H1 (cell line): ENCODE measurements at places on chromosomes 11 and 22. TPM values are rescaled to one million over a fixed set of nuclear protein-coding genes. Genes with fewer than 3 reads are reported as not detected.

SERPINH1 gene
- total RNA-seq, result 420 and 424 TPM in 2 replicates

VWCE gene
- total RNA-seq, result 12.3 and 14.5 TPM in 2 replicates

DAGLA gene
- total RNA-seq, result 6.4 and 6.6 TPM in 2 replicates

OR8D4 gene
- not detected in 2 replicates for total RNA-seq

- H3K36me3 ChIP-seq, result peaks cover 2% of the 10 kb centered on the region; the same call in 1 of the 2 replicates
- no peak overlapping the region for H3K27ac ChIP-seq
- H3K4me3 ChIP-seq, result no peak overlapping the region
Observed at GRCh38 chr22:24588757-24589481, 4.0 kb downstream of the LRRC75B start.

GRCh38 chr22:20982563-20982882, 426 bp downstream of the LZTR1 start:
- H3K4me1 ChIP-seq, result peaks cover 25% of the 10 kb centered on the region
- no peak overlapping the region for H3K27ac ChIP-seq
- no peaks in the 10 kb centered on the region; the same call in 1 of the 2 replicates for H3K36me3 ChIP-seq
- no peak for DNase-seq
- peak overlapping the region; percentile 79 for H3K4me3 ChIP-seq

DNA sequence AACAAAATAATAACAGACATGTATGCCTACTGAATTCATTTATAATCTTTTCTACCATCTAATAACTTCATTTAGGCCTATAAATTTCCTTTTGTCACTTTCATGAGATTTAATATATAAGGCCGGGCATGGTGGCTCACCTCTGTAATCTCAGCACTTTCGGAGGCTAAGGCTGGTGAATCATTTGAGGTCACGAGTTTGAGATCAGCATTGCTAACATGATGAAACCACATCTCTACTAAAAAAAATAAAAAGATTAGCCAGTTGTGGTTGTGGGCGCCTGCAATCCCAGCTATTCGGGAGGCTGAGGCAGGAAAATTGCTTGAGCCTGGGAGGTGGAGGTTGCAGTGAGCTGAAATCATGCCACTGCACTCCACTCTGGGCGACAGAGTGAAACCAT, 14.2 kb upstream of the NTM start:
- no peaks in the 10 kb centered on the region for H3K27me3 ChIP-seq
- H3K27ac ChIP-seq, result no peak overlapping the region
